ENCODE measurements at places on chromosomes 13 and 19.

GRCh38 chr13:77724092-77724491 lies 26.6 kb downstream of the SLAIN1 start:
- DNase-seq: no peak

DNA sequence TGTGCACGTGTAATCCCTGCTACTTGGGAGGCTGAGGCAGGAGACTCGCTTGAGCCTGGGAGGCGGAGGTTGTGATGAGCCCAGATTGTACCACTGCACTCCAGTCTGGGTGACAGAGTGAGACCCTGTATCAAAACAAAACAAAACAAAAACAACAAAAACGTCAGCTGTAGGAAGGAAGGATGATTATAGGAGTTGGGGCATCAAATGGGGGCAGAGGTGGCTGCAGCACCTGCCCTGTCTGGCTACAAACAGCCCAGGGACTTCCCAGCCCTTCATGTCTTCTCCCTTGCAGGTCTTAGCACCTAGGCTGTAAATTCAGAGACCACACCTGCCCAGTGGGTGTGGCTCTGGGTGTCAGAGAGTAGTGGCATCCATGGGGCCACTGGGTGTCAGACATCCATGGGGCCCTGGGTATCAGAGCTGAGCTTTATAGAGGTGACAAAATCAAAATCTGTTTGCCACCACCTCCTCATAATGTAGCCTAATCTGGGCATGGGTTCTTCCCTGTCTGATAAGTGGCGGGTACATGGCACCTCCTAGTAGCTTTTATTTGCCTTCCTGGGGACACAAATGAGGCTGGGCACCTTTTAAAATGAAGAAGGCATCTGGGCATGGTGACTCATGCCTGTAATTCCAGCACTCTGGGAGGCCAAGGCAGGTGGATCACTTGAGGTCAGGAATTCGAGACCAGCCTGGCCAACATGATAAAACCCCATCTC lies 4.7 kb upstream of the B3GNT3 start:
- no peak for DNase-seq

- no peak for DNase-seq
Measured at GRCh38 chr19:45960595-45961235, 12.9 kb downstream of the NOVA2 start.

GRCh38 chr19:52600639-52601024 lies 30.5 kb downstream of the ZNF701 start:
- no peak for DNase-seq

- DNase-seq: peak; percentile 86
Measured at GRCh38 chr19:4455719-4456475, 1.7 kb downstream of the UBXN6 start.

DNA sequence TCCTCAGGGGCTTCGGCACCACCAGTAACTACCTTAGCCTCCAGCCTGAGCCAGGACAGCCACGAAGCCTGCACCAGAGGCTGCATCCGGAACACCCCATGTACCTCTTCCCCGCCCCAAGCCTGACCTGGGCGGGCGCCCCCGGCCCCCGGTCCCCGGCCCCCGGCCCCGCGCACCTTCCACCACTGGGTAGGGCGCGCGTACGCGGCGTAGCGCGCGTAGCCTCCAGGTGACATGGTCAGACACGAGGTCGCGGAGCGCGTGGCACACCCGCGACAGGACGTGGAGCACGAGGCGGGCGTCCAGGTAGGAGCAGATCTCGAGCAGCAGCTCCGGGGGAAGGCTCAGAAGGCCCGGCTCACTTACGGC lies 450 bp downstream of the FBXW9 start:
- DNase-seq: no peak

- DNase-seq: no peak
Measured at GRCh38 chr19:52679598-52679997, 41.4 kb upstream of the ZNF83 start.

DNA sequence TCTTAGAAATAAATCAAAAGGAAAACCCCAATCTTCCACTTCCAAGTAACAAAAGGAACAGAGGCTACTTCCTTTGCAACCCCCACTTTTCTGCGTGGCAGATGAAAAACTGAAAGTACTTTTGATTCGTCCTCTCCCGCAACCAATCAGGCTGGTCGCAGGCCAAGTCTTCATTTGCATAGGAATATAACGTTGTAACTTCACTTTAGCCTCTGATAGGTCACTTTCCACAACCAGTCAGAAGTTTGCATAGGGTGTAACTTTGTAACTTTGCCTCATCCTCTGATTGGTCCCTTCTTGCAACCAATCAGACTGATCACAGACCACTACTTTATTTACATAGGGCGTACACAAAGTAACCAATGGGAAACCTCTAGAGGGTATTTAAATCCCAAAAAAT lies 37.2 kb downstream of the TGDS start:
- no peak for DNase-seq

GRCh38 chr19:57363688-57364181 lies 384 bp downstream of the TRAPPC2B start:
- no peak for DNase-seq

DNA sequence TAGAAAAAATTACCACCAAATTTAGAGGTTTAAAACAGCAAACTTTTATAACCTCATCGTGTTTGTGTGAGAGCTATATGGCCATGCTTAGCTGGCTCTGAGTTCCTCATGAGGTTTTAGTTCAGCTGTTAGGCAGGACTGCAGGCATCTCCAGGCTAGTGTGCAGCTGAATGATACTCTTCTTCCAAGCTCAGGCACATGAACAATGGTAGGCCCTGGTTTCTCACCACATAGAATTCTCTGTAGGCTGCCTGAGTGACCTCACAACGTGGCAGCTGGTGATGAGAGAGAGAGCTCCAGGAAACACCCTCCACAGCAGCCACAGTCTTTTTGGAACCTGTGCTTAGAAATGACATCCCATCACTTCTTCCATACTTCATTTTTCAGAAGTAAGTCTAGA lies 540.6 kb upstream of the MIR17HG start:
- DNase-seq: no peak

DNA sequence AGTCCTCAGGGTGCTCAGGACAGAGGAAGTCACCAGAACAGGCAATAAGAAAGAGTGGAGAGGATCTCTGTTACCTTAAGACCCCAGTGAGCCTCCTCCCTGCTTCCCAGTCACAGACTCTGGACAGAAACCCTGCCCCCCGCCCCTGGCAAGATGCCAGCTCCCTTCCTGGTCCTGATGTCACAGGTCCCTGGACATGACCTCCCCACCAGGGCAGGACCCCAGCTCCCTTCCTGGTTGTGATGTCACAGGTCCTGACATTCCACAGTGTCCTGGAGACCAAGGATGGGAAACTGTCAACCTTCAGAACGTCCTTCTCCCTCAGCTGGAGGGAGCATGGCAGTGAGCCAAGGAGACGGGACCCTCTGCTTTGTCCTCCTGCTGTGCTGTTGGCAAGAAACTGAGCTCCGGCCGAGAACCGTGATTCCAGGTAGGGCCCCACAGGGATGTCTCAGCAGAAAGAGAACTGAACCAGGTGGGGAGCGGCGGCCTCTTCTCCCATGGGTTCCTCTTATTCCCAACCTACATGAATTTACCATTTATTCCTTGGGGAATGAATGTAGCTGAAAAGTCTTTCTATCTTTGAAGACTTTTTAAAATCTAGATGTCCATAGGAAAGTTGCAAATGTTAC lies at the start of gene SPACA7:
Gene SPACA7, plus strand, starts transcription at position 306 of the 632 bp plus-strand sequence. Its CDS starts 31 bp downstream, at position 337.
- DNase-seq: no peak

GRCh38 chr13:21670006-21670882 lies 629 bp upstream of the FGF9 start:
- peak; percentile 74 for DNase-seq

GRCh38 chr13:52374873-52375411 lies 31.0 kb downstream of the THSD1 start:
- DNase-seq: no peak

DNA sequence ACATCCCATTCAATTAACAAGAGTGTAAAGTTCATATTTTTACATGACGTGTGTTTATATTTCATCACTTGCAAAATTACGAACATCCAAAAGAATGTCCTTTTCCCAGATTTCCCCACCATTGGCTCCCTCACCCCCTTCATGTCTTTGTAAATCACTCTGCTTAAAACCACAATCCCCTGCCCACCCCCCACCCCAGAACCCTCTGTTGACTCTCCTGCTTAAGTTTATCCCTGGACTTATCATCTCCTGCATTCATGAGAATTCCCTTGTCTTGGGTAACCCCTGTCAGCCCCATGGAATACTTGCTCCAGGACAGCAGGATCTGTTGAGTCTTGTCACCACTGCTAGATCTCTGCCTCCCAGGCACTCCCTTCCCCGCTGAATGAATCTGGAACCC lies 109.9 kb downstream of the COL4A1 start:
- no peak for DNase-seq

- DNase-seq: no peak
Measured at GRCh38 chr19:17540174-17540573, 15.3 kb upstream of the COLGALT1 start.

- peak; percentile 80 for DNase-seq
Measured at GRCh38 chr13:80131204-80131603, 209.7 kb downstream of the SPRY2 start.

- DNase-seq: no peak
Measured at GRCh38 chr13:52644108-52644507, 1.9 kb downstream of the HNRNPA1L2 start.

DNA sequence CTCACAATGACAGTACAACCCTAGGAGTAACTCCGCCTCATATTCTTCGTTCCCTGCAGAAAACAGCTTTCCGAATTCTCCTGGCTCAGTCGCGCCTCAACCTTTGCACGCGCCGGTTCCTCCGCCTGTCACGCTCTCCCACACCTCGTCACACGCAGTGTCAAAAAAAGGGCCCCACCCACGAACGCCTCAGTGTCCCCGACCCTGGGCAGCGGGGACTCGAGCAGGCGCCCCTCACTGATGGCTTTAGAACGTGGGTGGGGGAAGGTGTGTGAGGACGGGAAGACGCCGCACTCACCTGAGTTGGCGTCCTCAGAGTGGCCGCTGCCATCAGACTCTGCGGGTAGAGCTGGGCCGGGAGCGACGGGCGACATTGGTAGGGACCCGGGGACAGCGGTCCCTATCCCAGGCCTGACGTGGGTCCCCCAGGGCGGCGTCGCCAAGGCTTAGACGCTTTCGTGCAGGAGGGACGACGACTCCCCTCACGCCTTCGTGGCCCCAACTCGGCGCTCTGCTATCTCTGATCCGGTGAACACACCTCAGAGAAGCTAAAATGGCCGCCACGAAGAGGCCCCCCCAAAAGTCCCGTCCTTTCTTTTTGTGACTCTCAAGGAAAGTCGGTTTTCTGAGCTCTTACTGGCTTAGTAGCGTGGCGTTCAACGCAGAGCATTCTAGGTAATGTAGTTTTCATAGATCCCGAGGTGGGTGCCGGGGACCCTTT lies at the start of gene ZNF154:
Gene ZNF154, minus strand, starts transcription at position 564 of the 721 bp plus-strand sequence. Its CDS starts 233 bp downstream, at position 331.
- DNase-seq: no peak

DNA sequence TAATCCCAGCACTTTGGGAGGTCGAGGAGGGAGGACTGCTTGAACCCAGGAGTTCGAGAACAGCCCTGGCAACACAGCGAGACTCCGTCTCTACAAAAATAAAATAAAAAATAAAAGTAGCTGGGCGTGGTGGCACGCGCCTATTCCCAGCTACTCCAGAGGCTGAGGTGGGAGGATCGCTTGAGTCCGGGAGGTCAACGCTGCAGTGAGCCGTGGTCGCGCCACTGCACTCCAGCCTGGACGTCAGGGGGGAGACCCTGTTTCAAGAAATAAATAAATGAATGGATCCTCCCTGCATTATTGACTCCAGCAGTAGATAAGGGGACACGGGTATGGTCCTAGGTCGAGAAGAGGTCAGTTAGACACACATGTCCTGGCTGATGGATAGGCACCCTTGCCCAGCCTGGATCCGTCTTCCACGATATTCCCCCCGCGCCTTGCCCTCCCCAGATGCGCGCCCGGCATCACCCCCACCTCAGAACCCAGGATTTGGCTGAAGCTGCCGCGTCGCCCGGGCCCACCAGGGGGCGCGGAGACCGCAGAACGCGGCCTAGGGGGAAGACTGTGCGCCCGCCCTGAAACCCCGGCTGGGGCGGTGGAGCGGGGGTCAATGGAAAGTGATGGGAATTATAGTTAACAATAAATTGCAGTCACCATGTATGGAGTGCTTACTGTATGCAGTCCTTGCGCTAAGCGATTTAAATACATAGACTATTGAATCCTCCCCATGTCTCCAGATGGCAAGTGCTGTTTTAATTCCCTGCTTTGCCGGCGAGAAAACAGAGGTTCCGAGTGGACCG lies 2.1 kb upstream of the HOOK2 start:
- DNase-seq: peak; percentile 91

Data from sciatic nerve (tissue), 2 donors.